Stimulated activated CD4-positive, alpha-beta T cell treated with anti-CD3 and anti-CD28 coated beads, Interleukin-1b, Interleukin-23, amount 100 ng/mL, for 1 hour (primary cell): ENCODE measurements at places on chromosomes 11 and 22.
A peak's percentile ranks its signal among the peaks of the same experiment; 100 is the strongest.

- no peak for DNase-seq
These were observed 16.8 kb upstream of the P2RY2 start for GRCh38 chr11:73201249-73201648.

DNA sequence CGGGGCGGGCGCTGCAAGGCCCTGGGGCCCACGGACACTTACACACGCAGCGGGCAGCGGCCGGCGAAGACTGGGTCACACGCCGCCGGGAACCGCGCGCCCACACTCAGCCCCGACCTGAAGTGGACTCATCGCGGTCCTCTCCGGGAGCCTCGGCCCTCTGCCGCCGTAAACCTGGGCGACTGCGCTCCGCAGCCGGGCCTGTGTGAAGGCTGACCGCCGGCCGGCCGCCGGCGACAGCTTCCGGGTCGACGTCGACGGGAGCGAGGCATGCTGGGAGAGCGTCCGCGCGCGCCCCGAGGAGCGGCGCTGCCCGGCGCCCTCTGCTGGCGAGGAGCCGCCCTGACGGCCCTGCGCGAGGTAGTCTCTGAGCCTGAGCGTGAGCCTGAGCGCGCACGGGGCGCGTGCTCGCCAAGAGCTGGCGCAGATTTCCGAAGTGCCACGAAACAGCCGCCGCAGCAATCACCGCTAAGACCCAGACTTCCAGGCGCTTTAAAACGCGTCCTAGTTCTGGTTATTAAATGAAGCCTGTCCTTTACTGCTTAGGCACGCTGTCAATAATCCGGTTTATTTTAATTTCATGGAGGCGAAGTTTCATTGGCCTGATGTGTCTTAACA, at the start of gene SNX19:
TSS of gene SNX19 (minus strand) at position 242 of the 618 bp plus-strand sequence. CDS start 540 bp downstream, outside the sequence.
- DNase-seq = peak; percentile 79

DNA sequence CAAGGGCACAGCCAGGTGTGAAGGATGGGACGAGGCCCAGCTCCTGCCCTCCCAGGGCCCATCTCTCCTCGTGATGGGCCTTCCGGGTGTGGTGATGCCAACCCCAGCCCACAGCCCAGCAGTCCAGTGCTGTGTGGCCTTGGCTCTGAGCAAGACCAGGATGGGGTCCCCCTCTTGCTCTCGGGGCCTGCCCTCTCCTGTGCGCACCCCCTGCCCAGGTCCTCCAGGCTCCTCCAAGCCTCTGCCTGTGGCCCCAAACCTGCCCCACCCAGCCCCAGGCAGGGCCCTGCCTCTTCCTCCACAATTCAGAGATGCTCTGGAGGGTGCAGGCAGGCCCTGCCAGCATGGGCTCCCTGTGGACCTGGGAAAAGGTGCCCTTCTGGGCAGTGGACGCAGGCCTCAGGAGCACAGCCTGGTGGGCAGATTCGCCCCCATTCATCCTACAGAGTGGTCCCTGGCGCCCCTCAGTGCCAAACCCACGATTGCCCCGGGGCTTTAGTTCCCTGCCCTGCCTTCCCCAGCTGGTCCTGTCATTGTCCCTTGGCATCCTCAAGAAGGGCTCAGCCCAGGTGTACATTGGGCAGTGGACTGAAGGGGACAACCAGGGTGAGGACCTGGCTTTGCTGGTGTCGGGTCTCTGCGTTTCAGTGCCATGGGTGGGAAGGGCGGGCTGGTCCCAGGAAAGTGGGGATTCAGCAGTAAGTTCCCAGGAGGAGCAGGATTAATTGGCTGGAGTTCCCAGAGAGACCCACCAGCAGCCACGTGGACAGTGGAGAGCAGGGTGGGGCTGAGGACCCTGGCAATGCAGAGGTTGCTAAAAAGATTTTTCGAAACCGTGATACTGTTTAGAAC, 19.8 kb downstream of the EIF1AD start:
- no peak for DNase-seq

- DNase-seq = no peak
These were observed 12.4 kb downstream of the UCP2 start for GRCh38 chr11:73969991-73970800.

DNA sequence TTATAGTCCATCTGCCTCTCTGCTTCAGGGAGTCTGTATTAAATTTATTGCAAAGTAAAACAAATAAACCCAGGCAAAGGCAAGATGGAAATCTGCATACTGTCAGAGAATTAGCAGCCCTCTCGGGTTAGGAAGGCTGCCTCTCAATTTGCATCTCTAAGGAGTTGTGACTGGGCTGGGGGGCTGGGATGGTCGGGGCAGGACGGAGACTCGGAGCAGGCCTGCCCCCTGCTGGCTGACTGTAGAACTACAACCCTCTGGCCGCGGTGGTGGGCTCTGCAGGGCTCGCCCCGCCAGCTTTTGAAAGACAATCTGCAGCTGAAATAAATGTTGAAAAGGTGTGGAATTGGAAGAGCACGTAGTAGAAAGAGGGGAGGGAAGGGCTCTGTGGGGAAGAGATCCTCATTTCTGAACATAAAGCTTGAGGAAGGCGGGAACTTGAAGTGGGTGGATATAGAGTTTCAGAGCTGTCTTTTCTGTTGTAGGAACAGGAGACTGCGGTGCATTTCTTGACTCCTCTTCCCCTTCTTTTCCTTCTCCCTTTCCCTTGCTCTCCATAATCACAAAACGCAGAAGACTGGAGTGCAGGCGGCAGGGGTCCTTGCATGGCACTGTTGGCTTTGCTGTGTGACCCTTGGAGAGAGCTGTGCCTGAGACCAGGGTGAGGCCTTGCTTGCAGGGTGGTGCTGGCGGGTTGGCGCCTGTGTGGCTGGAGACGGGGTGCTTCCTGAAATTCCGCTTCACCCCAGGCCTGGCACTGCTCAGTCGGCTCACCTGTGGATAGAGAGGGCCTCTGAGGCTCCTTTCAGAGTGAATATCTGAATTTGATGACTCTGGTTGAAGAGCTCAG, 22.6 kb upstream of the PKNOX2 start:
- DNase-seq = peak; percentile 45

DNA sequence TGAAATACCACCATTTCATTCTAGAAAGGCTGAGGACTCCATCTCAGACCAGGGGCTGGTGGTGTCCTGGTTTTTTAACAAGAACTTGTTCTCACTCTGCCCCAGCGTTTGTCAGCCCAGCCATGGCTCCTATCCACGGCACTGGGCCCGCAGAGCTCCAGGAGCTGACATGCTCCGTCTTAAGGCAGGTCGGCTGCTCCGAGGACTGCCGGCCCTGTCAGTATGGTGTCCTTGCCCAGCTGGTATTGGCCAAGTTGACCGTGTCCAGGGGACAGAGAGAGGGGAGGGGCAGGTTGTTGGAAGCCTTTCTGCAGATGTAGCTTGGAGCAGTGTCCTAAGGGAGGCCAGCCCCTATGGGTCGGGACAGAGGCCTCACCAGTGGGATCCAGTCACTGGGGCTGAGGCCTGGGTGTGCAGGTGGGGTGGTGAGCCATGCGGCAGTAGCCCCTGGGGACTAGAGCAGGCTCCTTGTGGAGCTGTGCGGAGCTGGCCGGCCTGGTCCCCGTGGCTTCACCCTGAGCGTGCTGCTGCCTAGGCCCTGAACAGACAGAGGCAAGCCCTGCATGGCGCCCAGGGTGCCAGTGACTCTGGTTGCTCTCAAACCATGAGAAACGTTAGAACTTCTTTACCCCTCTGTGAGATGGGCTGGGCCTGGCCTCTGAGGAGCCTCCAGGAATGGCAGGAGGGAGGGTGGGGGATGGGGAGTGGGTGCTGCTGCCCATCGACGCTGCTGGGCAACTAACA, 39.9 kb upstream of the KCNQ1OT1 start:
- DNase-seq = no peak

- DNase-seq = no peak
These were observed 17.0 kb upstream of the CHKA start for GRCh38 chr11:68138237-68138636.

GRCh38 chr11:60734279-60734678, 9.8 kb downstream of the MS4A18 start:
- DNase-seq = no peak

DNA sequence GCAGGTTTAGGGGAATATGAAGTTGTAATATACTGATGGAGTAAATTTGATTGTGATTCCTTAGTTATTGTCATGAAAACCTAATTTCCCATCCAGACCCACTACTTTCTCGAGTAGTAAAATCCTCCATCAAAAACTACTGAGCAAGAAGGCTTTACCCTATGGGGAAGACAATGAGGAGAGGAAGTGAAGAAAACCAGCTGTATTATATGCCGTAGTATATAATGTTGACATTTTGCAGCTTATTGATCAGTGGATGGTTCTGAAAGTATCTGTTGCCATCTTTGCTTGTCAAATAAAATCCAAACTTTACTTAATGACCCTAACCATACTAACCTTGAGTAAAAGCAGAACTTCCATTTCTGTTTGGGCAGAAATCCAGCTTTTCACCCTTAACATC, 292.8 kb upstream of the RAG2 start:
- DNase-seq = no peak

DNA sequence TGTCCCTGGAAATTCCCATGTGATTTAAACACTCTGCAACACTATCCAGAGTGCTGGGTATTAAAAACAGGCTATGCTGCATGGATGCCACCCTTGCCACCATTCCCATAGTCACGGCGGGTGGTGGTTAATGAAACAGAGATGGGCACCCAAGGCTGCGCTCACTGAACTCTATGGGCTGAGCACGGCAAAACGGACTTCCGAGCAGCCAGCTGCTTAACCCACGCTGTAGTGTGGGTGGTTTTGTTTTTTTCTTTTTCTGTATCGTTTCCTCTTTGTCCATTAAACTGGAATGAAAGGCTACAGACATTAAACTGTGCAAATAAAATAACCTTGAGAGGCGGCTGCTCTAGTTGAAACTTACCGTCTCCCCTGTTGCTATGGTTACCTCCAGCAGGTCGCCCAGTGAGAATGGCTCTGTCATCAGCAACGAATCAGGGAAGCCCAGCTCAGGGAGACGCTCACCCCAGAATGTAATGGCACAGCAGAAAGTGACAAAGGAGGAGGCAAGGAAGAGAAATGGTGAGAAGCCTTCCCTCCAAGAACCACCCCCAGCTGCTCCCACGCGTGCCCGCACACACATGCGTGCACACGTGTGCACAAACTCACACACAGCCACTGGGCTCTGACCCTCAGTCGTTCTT, 102.1 kb downstream of the C11orf91 start:
- DNase-seq = no peak

DNA sequence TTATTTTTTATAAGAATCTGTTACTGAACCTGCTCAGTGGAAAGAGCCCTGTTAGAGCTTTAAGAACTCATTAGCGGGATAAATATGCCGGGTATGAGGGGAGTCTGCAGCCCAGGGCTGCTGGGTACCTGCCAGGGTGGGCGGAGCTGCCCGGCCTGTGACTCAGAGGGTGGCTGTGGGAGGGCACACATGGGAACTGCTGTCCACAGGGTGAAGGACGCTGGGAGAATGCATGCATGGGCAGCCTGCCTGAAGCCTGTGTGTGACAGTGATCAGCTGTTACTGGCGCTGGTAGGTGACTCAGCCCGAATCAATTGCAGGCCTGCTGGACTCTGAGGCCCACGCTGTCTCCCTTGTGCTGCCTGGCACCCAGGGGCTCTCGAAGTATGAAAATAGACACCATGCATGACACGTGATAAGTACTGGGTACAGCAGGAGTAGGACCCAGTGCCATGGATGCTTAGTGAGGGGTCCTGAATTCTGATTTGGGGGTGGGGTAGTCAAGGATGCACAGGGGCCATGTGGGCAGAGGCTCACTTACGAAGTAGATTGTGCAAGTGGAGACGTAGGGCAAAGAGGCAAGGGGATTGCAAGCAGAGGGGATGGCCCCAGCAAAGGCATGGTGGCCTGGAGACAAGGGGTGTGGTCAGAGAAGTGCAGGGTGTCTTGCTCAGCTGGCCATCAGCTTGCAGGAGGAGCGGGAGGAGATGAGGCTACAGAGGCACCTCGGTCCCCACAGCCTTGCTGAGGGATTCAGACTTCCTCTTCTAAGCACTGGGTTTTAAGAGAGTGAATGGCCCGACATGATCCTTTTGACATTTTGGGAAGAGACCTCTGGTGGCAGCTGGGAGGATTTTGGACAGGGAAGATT, 36.5 kb downstream of the GRIK4 start:
- DNase-seq = no peak

DNA sequence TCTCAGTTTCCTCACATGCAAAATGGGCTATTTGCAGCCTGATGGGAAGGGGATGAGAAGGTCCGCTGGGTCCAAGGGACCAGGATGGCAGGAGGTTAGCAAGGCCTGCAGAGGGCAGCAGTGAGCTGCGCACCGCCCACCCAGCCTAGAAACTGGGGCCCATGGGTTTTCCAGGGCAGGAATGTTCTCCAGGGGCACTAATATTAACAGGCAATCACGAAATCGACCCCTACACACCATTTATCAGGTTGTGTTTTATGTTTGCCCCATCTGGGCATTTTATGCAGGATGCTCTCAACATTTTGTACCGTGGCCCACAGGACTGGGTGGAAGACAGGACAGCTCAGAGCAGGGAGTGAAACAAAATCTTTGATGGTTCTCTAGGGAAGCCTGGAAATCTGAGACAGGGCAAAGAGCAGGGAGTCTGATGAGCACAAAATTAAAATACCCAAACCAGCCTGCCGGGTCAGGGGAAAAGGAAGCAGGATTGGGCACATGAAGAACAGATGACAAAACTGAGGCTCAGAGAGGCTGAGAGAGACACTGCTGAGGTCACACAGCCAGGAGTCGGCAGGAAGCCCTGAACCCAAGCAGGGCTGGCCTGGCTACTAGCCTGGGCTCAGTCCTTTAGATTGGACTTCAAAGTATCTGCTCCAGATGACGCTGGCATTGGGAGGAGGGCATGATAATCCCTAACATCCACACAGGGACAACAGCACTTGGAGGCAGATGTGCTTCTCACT, 1.6 kb upstream of the BCR start:
- DNase-seq = peak; percentile 19

DNA sequence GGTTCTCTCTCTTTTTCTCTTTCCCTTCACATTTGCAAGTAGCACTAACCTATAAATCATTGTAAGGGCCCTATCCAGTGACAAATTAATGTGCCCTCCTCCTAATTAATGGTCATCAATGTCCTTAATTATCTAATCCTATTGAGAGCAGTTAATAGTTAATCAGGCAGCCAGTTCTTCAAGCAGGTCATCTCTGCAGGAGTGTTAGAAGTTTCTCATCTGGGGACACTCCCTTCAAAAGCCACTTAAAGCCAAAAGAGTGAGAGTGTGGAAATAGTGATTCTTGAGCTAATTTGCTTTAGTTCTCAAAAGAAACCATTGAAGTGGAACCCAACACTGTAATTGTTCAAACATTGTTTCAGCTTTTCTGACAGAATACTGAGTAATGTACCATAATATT, 141.6 kb downstream of the ELP4 start:
- no peak for DNase-seq

- no peak for DNase-seq
These were observed 428.5 kb downstream of the SOX6 start for GRCh38 chr11:15927864-15928217.
